CD8-positive, alpha-beta memory T cell (primary cell): ENCODE measurements at places on chromosomes 2 and 18. TPM values are rescaled to one million over a fixed set of nuclear protein-coding genes. Genes with fewer than 3 reads are reported as not detected.

Gene SIX3
- not detected for total RNA-seq

Gene MAP2
- total RNA-seq: not detected

Gene RPRM
- total RNA-seq: not detected

Gene LIMS4
- 0.79 TPM for total RNA-seq

Gene TFPI
- not detected for total RNA-seq

Gene SLC8A1
- total RNA-seq: 0.15 TPM

GRCh38 chr2:164803776-164804466 lies 37.7 kb downstream of the COBLL1 start:
- no peak for DNase-seq

DNA sequence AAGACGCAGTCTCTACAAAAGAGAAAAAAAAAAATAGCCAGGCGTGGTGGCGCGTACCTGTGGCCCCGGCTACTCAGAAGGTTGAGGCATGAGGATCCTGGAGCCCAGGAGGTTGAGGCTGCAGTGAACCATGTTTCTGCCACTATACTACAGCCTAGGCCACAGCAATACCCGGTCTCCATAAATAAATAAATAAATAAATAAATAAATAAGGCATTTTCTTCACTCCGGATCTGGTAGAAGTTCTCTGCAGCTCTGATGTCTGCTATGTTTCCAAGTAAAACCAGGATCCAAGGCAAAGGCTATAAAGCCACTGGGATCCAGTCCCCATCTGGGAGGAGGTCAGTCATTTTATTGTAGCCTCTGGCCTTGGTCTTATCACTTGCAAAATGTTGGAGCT lies 15.5 kb downstream of the NFE2L2 start:
- no peak for DNase-seq

GRCh38 chr2:159640176-159640575 lies 23.8 kb upstream of the BAZ2B start:
- DNase-seq: no peak

- DNase-seq: no peak
Measured at GRCh38 chr2:127993659-127994058, 34.2 kb downstream of the SAP130 start.

DNA sequence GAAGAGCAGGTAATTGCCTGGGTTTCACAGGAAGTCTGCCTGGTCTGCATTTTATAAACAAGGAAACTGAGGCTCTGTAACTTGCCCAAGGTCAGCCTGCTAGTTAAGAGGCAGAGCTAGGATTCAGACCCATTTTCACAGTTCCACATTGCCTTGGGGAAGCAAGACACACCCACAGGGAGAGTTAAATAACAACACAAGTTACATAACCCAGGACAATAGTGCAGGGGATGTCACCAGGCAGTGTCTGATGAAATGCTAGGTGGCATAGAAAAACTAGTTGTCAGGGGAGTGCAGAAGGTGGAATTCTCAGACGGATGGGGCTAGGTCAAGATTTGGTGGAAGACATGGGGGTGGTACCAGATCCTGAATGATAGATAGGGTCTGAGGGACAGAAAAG lies 69.7 kb downstream of the PRKCE start:
- no peak for DNase-seq

- no peak for DNase-seq
Measured at GRCh38 chr2:152376385-152376784, 41.4 kb downstream of the FMNL2 start.

GRCh38 chr2:69768235-69768634 lies 26.3 kb downstream of the ANXA4 start:
- no peak for DNase-seq

DNA sequence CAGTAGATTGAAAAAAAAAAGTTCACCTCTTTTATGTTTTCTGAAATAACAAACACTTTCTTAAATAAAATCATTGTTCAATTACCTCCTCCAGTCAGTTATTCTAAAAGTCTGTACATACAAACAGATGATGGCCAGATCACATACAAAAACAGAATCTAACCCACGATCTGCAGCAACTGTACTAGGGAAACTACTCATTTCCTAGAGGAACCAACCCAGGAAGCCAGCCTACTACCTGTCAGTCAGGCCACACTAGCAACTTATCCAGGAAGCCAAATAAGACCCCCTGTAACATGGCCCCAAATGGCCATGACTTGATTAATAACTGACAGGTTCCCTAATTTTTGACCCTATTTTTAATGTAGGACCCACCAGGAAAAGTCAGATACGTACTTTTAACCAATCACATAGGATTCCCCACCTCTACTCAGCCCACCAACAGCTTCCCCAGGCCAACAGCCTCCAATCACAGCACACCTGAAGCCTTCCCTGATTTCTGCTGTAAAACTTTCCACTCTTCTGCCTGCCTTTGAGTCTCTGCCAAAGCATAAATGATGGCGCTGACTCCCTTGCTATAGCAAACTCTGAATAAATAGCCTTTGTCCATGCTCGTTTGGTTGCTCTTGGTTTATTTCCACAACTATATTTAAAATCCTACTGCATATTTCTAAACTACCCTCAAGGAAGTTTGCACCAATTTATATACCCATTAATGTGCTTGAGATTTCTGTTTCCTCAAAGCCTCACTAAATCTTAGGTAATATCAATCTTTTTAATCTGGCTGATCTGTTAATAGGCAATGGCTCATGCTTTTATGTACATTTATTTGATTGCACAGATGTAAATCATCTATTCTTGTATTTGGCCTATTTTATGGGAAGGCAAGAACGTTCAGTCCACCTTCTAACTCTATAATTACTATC lies 486.4 kb downstream of the FBXO15 start:
- no peak for DNase-seq

DNA sequence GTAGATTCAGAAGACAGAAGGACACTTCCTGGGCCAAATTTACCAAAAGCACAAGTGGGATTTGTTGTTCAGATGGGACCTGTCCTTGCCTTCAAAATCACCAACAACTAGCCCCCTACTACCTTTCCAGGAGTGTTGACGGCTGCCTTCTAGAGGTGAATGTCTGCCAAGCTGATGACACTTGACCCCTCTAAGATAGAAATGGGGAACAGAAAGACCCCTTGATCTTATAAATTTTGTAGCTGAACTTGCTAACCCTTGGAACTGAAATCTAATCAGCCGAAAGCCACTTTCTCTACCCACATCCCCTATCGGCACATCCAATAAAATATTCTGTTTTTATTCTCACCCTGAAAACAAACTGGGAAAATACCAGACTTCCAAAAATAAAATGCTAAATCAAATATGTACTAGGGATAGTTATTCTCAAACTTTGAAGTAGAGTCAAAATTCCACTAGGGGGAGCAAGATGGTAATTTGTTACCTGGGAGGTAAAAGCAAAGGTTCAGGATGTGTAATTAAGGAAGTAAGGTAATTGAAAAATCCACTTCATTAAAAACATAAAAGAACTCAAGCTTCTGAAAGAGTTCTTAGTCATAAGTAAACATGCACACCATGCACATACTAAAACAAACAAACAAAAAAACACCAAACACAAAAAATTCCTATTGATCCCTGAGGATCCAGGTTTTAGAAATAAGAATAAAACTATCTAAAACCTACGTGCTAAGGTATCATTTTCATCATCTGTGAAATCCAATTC lies 119.2 kb downstream of the ANKRD44 start:
- DNase-seq: no peak

DNA sequence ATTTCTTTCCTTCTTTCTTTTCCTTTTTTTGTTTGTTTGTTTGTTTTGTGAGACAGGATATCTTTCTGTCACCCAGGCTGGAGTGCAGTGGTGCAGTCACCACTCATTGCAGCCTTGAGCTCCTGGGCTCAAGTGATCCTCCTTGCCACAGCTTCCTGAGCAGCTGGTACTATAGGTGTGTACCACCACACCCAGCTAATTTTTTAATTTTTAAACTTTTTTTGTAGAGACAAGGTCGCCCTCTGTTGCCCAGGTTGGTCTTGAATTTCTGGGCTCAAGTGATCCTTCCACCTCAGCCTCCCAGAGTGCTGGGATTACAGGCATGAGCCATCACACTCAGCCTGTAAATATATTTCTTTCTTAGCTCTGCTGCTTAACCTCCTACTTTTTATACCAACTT lies 83.4 kb upstream of the CYP20A1 start:
- DNase-seq: peak; percentile 0

DNA sequence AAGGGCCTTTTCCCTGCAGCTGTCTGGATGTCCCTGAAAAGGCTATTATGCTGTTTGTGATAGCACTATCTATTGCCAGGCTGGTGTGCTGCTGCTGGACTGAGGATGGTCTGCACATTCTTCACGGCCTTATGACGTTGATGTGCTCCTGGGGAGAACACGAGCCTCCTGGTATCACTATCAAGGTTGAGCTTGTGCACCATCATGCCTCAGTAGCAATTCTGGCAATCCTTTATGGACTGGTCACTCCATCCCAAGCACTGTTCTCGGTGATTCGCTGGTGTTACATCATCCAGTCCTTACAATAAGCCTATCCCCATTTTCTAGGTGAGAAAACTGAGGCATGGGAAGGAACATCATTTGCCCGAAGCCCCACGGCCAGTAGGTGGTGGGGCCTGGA lies 18.2 kb upstream of the CCBE1 start:
- DNase-seq: no peak
